Cardiac septum (tissue), 1 donor: ENCODE measurements at places on chromosomes 4 and X.

GRCh38 chr4:143531788-143532491, 18.4 kb downstream of the SMARCA5 start:
- DNase-seq, result no peak

- DNase-seq, result no peak
Observed at GRCh38 chrX:40065296-40066046, 32.3 kb downstream of the BCOR start.

DNA sequence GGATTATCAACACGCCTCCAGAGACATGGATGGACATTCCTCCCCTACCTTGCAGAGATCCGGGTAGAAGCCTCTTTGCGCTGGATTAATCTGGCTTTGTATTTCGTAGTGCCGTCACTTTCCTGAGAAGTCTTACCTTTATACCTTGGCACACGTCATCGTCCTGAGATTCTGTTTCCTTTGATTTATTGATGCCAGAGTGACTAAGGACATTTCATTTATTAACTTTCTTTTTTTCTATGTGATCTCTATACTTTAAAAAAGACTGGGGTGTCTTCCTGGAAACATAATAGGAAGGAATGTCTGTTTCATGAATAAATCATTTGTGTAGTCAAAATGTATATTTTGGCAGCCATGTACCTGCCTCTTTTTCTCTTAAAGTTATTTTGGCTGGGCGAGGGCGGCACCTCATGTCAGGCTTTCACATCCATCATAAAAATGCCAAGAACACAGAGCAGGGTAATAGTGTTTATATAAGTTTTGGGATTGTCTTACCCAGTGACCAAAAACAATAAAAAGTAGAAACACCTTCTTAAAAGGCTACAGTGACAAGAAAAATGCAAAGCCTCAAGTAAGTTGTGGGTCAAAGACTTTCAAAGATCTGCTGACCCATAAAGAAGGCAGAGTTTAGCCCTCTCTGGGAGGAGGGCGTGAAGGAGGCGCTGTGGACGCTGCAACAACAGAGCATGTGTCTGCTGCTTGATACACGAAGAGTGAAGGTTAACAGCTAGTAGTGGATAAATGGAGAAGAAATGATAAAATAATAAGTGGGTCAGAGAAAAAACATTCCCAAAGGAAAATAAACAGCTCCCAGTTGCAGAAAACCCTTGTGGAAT, 124.4 kb downstream of the SHROOM3 start:
- no peak for DNase-seq

GRCh38 chrX:1500701-1501624, 36.0 kb downstream of the P2RY8 start:
- no peak for DNase-seq

DNA sequence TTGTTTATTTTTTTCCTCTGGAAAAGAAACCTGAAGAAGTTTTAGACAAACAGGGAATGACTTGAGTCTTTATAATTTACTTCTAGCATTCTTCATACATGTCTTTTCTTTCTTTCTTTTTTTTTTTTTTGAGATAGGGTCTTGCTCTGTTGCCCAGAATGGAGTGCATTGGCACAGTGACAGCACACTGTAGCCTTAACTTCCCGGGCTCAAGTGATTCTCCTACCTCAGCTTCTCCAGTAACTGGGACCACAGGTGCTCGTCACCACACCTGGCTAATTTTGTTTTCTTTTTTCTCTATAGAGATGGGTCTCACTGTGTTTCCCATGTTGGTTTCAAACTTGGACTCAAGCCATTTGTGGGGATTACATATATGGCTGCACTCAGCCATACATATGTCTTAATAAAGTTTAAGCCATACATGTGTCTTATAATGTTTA, 71.8 kb downstream of the RAPGEF2 start:
- no peak for DNase-seq

- no peak for DNase-seq
Observed at GRCh38 chr4:103067841-103068547, 8.6 kb downstream of the SLC9B2 start.
